ENCODE measurements at places on chromosomes 3 and 15.

GRCh38 chr3:43073836-43074220 lies 32.1 kb downstream of the POMGNT2 start:
- no peak for DNase-seq

DNA sequence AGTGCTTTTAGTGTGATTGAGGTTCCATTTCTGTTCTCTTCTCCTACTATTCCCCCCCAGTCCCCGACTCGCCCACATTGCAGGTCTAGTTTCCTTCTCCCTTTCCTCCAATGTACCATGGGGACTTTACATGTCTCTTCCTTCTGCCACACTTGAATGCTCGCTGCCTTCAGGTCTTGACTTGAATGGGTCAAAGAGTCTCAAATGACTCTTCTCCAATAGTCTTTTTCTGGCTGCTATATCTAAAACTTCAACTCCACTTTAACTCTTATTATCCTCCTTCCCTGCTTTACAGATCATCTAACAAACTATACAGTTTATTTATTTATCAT lies 213.9 kb upstream of the SLC2A2 start:
- no peak for DNase-seq

- DNase-seq = no peak
Observed at GRCh38 chr3:17195856-17196604, 311.3 kb downstream of the PLCL2 start.

GRCh38 chr3:47892286-47893040 lies 89.5 kb downstream of the DHX30 start:
- no peak for DNase-seq

GRCh38 chr15:52493968-52494367 lies 34.7 kb downstream of the MYO5A start:
- DNase-seq = no peak

DNA sequence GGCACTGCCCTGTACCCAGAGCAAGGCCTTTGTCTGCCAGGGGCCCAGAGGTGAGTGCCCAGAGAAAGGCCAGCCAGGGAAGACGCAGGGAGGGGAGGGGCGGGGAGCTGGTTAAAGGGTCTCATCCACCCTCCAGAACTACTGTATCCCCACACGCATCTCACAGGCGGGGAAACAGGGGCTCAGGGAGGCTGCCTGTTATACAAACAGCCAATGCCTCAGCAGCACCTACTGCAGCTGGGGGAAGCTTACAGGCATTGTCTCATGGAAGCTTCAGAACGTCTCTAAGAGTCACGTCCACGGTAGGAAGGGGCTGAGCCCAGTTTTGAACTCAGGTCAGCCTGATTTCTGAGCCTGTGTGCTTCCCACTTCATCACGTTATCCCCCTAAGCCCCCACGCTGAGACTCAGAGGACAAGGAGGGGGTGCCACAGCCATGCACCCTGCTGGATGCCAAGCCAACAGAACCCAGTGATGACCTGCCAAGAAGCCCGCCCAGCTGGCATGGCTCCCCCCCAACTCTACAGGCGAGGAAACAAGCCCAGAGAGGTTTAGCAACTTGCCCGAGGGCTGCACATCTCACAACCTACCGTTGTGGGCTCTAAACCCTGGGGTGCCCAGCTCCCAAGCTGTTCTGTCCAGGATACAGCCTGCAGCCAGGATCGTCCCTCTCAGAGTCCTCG lies 54.5 kb downstream of the IQSEC1 start:
- DNase-seq = no peak

- no peak for DNase-seq
Observed at GRCh38 chr3:125431912-125432790, 57.0 kb upstream of the ZNF148 start.

DNA sequence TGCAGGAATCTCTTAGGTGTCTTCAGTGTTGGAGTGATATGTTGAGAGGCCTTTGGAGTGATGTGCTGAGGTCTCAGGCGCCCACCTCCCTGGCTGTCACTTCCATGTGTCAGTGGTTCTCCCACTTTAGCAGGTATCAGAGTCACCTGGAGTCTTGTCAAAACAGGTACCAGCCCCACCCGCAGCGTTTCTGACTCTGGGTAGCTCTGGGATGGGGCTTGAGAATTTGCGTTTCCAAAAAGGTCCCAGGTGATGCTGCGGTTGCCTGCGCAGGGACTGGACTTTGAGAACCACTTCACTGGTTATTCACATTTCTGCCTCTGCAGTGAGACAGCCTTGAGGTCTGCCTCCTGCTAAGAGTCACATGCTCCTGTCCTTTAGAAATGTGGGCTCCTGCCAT lies 15.5 kb downstream of the UMPS start:
- DNase-seq = no peak

DNA sequence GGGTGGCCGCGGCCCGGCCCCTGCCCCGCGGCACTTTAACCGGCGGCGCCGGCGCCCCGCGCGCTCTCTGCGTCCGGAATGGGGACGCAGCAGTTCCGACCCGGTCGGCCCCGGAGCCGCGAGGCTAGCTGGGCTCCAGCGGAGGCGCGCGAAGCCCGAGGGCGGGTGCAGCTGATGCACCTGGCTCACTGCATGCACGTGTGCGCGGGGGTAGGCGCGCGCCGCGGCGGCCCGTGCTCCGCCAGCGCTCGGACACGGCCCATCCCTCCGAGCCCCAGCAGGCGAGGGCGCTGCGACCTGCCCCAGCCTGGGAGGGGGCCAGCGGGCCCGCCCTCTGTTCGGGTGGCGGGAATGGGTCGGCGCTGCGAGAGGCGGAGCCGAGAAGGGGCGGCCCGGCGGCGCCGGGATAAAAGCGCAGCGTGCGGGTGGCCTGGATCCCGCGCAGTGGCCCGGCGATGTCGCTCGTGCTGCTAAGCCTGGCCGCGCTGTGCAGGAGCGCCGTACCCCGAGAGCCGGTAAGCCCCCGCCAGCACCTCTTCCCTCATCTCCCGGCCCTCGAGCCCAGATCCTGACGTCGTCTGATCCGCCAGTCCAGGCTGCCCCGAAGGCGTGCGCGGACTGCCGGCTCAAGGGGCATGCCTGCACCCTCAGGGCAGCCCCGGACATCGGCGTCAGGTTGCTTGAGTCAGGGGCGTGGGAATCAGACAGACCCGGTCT lies at the start of the genes CHDH and IL17RB:
CHDH (minus strand) TSS at position 286 of the 717 bp plus-strand sequence. CDS start 22,411 bp downstream, outside the sequence.
IL17RB (plus strand) TSS at position 435 of the 717 bp plus-strand sequence; CDS start at position 456, 21 bp downstream.
- no peak for DNase-seq

GRCh38 chr3:167102071-167102470 lies 278.0 kb downstream of the ZBBX start:
- no peak for DNase-seq

DNA sequence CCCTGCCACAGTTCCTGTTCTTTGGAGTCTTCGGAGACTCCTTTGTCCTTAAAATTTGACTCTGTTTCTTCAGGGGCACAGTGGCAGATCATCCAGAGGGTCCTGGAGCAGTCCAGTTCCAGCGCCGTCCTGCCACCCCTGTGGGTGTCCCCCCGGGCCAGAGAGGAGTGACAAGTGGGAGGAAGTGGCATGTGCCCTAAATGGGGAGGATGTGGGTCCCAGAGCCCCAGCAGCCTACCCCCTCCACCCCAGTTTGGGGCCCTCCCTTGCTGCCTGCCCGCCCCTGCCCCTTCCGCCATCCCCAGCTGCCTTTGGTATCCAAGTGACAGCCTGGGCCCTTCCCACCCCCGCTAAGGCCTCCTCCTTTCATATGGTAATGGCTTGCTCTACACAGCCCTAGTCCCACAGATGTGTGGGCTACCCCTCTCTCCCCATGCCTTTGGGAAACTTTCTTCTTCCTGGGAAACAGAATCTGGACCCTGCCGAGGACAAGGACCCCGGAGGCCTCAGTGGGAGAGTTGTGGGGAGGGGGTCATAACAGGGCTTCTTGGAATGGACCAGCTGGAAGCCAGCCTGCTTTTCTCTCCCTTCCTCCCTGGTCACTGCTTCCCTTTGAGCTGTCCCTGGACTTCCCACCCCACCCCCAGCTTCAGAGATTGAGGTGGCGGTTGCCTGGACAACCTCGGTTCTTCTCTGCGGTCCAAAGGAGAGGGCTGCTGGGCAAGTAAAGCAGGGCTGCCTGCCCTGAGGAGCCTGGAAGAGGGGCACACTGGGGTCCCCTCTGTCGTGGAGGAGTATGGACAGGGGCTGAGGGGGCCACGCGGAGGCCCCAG lies 43.2 kb downstream of the KLHL25 start:
- no peak for DNase-seq

DNA sequence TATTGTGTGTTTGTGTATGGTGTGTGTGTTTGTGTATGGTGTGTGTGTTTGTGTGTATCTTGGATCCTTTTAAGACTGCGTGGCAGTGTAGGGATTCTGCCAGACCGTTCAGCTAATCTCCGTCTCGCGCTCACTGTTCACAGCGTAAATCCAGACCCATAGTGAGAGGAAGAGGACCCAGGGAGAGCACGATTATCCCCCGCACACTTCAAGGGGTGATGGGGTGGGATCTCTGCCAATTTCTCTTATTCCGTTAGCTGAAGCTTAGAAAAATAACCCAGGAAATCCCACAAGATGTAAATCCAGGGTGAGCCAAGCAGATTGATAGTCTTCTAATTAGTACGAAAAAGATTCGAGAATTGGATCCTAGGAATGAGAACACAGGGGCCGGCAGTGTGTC lies 381.2 kb downstream of the GABRG3 start:
- no peak for DNase-seq

DNA sequence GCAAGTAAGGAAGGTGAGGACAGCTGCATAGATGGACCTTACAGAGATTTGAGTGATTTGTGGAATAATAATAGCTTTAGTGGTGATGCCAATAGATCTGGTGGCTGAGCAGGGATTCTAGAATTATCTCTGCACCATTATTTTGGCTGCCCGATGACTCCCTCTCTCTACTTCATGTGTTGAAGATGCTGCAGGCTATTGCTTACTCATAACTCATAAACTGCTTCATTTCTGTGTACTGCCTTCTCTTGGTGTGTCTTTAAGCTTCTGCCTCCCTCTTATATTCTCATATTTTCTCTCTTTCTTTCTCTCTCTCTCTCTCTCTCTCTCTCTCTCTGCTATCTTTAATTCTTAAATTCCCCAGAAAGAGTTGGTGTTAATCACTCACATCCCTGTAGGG lies 256.0 kb upstream of the TRIM42 start:
- DNase-seq = no peak

DNA sequence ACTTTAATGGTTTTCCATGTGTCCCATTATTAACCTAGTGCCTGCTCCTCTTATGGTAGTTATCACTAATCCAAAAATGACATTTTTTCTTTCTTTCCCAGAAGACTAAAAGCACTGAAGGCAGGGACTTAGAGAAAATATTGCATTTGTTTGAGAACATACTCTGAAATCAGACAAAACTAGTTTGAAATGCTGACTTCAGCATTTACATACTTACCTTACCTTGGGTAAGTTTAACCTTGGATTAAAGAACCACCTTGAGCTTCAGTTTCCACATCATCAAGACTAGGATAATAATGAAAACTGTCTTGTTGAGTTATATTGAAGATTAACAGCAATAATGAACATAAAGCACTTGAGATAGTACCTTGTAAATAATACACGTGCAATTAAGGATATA lies 413.0 kb downstream of the SOX2 start:
- DNase-seq = no peak

DNA sequence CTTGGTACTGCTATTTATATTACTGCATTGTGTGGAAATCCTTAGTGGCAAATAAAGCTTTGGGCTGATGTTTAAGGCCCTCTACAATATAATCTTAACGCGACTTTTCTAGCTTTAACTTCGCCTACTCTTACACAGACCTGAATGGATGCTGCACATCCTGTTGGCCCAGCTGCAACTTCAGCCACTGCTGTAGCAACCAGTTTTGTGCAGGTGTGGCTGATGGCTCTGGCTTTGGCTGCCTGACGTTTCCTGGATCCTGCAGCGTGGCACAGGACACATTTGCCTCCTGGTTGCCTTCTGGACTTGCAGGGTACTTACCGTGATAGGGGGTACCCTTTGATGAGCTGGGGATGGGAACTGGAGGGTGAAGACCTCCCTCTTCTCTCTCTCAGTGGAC lies 20.2 kb upstream of the ERICH6 start:
- DNase-seq = no peak

- no peak for DNase-seq
Observed at GRCh38 chr3:21912711-21913110, 161.7 kb upstream of the ZNF385D start.

DNA sequence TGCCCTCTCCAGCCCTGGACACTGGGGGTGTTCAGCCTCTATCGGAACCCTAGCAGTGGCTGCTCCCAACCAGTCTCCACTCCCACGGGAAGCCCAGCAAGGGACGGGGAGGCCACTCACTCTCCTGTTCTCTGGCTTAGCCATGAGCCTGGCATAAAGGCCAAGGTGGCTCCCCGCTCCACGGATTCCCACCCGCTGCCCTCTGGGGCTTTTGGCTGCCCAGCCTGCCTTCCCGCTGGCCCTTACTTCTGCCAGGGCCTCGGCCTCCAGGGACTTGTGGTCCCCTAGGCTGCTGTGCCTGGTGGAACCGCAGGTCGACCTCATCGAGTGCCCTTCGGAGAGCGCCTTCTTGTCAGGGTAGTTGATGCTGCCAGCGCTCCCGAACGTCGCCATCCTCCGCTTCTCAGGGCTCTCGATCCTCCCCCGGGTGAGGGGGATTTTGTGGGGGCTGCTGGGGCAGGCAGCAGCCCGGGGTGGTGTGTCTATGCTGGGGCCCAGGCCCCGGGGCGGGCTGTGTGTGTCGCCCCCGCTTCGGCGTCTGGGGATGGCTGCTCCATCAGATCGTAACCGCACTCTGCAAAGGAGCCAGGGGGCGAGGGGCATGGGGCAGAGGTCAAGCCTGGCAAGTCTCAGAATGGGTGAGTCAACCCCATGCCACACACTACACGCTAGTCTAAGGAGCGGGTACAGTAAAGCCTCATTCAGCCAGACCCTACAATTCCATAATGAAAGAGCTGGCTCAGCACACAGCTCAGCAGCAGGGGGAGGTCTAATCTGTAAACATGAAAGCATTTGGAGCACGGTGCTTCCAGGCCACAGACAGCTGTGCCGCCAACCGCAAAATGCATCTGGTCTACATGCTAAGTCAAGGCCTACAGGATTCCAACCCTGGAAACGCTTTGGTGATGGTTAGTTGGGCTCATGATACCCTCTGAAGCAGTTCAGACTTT lies 27.3 kb upstream of the RAD18 start:
- no peak for DNase-seq

DNA sequence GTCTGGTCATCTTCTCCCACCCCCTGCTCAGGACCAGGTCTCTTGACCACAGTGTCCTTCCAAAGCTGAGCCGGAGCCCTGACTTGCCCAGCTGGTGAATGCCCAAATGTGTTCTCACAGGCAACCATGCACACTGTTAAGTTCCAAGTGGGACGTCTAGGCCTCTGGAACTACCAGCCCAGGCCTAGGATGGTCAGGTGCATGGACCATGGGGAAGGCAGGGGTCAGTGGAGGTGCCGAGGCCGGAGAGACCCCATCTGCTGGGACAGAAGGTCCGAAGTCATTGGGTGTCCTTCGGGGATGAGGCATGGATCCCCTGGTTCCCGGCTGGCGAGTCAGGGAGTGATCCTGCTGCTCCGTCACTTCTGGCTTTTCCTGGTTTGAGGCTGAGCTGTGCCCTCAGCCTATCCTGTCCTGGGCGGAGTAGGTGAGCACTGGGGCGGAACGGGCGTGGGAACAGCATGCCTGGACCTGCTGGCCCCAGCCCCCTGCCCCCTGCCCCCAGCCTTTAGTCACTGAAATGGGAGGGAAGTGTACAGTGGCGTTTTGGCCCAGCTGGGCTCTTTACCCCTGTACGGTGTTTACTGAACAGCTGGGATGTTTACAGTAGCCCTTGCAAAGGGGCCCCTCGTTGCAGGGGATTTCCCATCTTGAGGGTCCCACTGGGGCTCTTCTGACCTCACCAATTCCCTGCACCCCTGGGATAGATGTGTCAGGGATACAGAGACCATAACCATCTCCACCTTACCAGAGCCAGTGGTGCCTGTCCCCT lies 12.1 kb downstream of the SEMA3F start:
- DNase-seq = no peak

- DNase-seq = no peak
Observed at GRCh38 chr15:95679847-95680582, 650.5 kb upstream of the NR2F2 start.
